Foreskin fibroblast (primary cell): ENCODE measurements at places on chromosomes 5 and 9.

DNA sequence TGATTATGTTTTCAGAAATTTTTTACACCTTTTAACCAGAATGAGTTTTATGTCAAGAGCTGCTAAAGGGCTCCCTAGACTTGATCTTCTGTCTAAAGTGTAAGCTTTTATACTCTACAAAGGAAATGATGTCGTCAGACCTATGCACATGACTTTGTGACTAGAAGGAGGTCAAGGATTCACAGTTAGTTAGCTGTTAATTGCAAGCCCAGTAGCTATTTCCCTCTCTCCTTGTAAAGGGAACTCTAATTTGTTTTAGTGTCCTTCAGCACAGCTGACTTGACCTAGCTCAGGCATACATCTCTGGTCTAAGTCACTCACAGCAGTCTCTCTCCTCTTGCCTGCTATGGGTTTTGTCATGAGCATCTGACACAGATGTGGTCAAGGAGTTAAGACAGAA is 173.5 kb upstream of the NREP start:
- DNase-seq = peak; percentile 44

DNA sequence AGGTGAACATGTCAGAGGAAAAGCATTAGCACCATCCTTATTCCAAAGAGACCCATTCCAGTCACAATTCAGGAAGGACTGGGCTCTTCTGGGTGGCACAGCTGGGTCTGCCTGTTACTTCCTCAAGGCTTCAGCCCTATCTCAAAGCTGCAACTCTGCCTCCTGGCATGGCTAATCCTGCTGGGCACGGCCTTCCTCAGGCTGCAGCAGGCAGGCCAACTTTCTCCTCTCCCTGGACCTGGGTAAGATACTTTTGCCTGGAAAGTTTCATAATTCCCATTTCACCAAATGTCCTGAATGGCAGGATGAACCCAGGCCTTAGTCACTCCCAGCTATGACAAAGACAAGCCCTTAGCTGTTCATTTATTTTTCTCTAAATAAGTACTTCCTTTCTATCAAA is 50.1 kb downstream of the MACROH2A1 start:
- no peak for DNase-seq

- no peak for DNase-seq
These were observed 82.8 kb downstream of the SLIT3 start for GRCh38 chr5:169218176-169218575.

GRCh38 chr9:37551888-37552287 is 24.3 kb downstream of the FBXO10 start:
- no peak for DNase-seq

DNA sequence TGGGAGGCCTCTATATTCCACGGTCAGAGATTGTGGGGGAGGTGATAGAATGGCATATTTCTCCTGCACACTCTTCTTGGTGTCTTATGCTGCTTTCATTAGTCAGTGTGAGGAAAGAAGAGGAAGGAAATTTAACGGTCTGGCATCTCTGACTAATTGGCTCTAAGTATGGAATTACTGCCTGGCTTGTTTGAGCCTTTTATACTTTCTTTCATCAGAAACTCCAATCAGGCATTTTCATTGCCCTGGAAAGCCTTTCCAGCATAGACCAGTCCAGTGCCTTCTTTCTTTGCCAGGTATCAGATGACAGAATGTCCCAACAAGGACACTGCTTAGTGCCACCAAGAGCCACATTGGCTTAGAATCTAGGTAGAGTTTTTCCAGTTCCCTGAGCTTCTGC is 30.2 kb downstream of the CYSTM1 start:
- no peak for DNase-seq

DNA sequence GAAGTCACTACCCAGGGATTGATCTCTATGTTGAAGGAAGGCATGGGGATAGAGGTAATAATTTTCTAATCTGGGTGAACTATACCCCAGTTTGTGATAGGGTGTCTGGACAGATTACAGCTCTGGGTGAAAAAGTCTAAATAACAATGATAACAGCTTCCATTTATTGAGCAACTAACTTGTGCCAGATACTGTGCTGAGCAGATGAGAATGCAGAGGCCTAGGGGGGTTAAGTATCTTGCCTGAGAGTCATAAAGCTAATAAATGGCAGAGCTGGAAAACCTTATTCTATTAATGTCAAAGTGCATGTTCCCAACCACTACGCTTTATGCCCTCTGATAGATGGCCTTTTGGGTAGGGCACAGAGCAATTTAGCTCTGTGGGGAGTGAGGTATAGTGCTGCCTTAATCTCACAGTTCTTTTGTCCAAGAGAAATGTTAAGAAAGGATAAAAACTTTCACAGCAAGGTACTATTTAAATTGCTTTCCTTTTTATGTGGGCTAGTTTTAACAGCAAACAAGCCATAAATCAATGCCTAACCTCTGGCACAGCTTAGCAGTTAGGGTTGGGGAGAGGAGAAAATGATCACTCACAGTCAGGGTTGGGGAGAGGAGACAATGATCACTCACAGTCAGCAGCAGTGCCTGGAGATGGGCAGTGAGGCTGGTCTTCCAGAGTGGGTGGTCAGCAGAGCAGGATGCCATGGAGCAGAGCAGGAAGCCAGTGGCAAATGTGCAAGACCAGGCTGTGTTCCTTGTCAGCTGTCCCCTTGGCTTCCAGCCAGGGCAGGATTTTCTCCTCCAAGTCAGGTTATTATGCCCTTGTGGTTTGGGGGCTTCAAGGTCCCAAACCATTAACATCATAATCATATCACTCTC is 187.0 kb downstream of the CARTPT start:
- no peak for DNase-seq

GRCh38 chr5:39598661-39599248 is 174.0 kb upstream of the DAB2 start:
- no peak for DNase-seq

DNA sequence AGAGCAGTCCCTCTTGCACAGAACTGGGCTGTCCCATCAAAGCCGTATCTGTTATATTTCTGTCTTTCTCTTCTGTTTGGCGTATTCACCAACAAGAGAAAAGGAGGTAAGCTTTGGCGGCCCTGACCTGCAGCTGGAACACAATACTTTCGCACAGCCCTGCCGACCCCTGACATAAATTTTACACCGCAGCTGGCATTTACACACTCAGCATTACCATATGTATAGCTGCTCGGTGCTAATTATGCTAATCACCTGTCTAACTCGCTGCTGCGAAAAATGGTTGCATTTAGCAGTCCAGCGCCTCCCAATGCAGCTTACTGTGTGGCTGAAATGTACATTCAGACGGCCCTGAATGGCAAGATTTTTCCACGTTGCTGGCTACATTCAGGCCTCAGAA is 20.8 kb downstream of the PTCH1 start:
- no peak for DNase-seq

GRCh38 chr5:152593388-152593787 is 188.3 kb upstream of the NMUR2 start:
- DNase-seq = no peak

- peak; percentile 65 for DNase-seq
These were observed 55.0 kb upstream of the BNC2 start for GRCh38 chr9:16925426-16925825.

DNA sequence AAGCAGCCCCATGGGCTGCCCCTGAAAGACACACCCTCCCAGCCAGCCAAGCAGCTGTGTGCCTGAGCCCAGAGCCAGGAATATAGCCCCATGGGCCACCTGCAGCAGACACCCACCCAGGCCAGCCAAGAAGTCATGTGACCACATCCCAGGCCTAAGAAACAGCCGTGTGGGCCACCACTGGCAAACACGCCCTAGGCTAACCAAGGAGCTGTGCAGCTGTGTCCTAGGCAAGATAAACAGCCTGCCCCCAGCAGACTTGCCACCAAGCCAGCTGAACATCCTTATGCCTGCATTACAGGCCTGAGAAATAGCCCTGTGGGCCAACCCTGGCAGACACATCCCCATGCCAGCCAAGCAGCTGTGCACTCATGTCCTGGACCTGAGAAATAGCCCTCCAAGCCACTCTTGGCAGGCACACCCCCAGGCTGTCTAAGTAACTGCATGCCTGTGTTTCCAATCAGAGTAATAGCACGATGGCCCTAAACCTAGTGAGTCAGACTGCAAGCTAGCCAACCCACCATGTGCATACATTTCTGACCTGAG is 143.0 kb downstream of the ADAMTS6 start:
- DNase-seq = peak; percentile 24

GRCh38 chr9:7879551-7880245 is 80.1 kb upstream of the DMAC1 start:
- no peak for DNase-seq

DNA sequence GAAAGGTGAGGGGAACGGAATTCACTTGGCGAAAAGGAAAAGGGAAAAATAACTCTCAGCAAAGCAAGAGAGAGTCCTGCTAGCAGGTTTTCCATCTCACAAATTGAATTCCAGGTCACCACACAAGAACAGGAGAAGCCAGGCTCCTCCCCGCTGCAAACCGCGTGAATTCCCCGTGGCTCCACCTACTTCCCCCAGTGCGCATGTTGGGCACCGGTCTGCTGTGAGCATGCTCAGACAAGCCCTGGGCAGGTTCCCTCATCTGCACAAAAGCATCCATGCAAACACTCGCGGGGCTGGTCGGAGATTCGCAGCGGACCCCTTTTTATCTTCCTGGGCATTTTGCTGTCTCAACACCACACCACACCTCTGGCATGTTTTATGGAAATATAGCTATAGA is 58.5 kb upstream of the S1PR3 start:
- no peak for DNase-seq

DNA sequence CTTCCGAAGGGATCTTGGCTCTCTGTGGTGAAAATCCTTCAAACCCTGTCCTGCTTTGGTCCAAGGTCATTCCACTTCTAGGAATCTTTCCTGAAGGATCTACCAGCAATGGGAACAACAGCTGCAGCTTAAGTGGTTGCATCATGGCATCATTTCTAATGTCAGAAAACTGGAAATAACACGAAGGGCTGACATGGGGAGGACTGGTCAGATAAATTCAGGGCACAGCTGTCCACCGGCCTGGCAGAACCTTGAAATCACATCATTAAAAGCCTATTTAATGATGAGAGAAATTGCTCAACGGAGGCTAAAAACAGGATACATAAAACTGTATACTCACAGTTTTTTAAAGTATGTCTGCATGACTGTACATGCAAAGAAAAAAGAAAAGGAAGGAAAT is 28.3 kb downstream of the OLFML2A start:
- no peak for DNase-seq
